ENCODE measurements at places on chromosomes 7 and 10.

DNA sequence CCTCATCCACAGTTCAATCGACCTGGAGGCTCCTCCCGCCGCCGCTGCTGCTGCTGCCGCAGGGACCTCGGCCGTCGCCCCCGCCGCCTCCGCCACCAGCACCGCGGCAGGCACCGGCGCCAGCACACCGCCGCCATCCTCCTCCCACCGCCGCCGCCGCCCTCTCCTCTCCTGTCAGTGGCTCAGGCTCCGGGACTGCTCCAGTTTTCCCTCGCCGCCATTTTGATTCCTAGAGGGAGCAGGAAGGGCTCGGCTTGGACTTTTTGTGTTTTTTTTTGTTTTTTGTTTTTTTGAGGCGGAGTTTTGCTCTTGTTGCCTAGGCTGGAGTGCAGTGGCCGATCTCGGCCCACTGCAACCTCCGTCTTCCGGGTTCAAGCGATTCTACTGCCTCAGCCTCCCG lies 3.0 kb upstream of the MCM10 start:
- H3K4me1 ChIP-seq, result peaks cover 4% of the 10 kb centered on the region
- H3K27ac ChIP-seq, result no peak overlapping the region
- H3K36me3 ChIP-seq, result no peaks in the 10 kb centered on the region
- DNase-seq, result no peak
- H3K4me3 ChIP-seq, result no peak overlapping the region
- H3K27me3 ChIP-seq, result no peaks in the 10 kb centered on the region

DNA sequence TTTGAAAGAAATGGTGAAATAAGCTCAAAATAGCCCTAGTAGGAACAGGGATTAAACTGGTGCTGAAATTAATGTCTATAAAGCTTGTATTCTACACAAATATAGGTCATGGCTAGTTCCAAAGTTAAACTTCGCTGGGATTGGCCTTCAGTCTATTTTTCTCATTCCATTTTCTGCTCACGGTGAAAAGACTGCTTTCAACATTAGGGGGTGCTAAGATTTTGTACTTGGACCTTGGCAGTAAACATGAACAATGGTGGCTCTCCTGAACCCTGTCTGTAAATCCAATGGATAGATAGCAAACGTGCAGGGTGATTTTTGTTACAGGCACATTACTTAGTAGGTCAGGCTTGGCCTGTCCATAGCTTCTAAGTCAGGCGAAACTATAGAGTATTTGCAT lies 36.0 kb upstream of the RSU1 start:
- no peaks in the 10 kb centered on the region for H3K4me1 ChIP-seq
- peak; percentile 28 for DNase-seq
- H3K4me3 ChIP-seq, result no peak overlapping the region
- no peak overlapping the region for H3K27ac ChIP-seq
- no peaks in the 10 kb centered on the region for H3K27me3 ChIP-seq

- H3K36me3 ChIP-seq, result no peaks in the 10 kb centered on the region
- no peaks in the 10 kb centered on the region for H3K27me3 ChIP-seq
- H3K4me1 ChIP-seq, result peaks cover 13% of the 10 kb centered on the region
- H3K27ac ChIP-seq, result peak overlapping the region; percentile 82
Observed at GRCh38 chr7:39733881-39734632, 110.7 kb downstream of the RALA start.

DNA sequence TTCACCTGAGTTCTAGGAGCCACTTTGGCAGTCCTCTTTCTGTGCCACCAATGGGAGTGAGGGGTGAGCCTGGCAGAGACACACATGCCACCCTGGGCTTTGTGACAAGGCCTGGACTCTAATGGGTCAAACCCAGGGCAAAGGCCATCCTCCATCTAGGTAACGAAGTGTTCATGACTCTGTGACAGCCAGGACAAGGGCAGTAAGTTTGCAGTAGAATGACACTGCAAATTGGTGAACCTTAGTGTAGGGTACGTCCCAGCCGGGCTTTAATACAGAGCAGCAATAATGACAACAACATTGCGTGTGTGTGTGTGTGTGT lies 43.3 kb downstream of the PAPSS2 start:
- H3K27me3 ChIP-seq, result no peaks in the 10 kb centered on the region
- no peak for DNase-seq
- H3K4me3 ChIP-seq, result no peak overlapping the region
- no peaks in the 10 kb centered on the region for H3K36me3 ChIP-seq
- no peaks in the 10 kb centered on the region for H3K4me1 ChIP-seq

DNA sequence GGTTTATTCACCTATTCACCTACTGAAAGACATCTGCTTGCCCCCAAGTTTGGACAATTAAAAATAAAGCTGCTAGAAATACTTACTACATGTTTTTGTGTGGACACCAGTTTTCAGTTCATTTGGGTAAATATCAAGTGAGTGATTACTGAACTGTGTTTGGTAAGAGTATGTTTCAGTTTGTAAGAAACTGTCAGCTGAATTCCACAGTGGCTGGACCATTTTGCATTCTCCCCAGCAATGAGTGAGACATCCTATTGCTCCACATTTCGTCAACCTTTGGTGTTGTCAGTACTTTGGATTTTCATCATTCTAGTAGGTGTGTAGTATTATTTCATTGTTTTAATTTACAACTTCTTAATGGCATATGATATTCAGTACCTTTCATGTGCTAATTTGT lies 17.4 kb upstream of the IKZF1 start:
- H3K4me1 ChIP-seq, result no peaks in the 10 kb centered on the region
- no peak overlapping the region for H3K4me3 ChIP-seq
- H3K27ac ChIP-seq, result no peak overlapping the region
- no peaks in the 10 kb centered on the region for H3K27me3 ChIP-seq
- DNase-seq, result no peak

DNA sequence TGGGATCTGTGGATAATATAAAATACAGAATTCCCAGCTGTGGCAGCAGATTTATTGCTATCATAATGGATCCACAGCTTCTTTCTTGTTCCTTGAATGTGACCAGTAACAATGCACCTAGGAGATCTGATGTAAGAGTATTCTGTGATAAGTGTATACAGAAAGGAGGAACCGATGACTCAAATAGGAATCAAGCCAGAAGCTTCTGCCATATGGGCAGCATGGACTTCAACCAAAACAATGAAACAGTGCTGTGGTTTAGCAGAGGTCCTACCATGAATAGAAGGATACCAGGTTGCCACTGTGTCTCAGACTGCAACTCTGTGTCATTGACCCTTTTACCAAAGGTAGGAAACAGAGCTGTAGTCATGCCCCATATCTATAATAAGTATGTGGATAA lies 81.8 kb downstream of the PTPRZ1 start:
- H3K4me1 ChIP-seq, result no peaks in the 10 kb centered on the region
- no peak overlapping the region for H3K27ac ChIP-seq
- no peaks in the 10 kb centered on the region for H3K27me3 ChIP-seq
- H3K36me3 ChIP-seq, result no peaks in the 10 kb centered on the region
- DNase-seq, result no peak

DNA sequence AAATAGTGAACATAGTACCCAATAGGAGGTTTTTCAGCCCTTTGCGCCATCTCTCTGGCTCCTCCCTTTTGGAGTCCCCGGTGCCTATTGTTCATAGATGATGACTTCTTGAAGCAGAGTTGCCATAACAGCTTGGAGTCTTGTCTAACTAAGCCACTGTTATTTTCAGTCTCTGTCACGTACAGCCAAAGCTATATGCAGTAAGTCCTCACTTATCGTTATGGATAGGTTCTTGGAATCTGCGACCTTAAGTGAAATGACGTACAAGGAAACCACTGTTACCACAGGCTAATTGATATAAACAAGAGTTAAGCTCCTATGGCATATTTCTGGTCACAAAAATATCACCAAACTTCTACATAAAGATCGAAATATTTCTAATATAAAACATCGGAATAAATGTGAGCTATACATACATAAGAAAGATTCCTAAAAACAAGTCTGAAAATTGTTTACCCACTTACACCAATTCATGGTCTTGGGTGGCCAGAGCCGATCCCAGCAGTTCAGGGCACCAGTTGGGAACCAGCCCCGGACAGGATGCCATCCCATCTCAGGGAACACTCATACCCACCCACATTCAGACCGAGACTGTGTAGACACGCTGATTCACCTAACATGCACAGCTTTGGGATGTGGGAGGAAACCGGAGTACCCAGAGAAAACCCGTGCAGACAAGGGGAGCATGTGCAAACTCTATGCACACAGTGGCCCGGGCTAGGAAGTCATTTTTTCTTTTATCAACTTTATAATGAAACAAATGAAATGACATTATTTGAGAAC lies 76.0 kb upstream of the PRPS1L1 start:
- no peaks in the 10 kb centered on the region for H3K36me3 ChIP-seq
- H3K4me3 ChIP-seq, result no peak overlapping the region
- no peaks in the 10 kb centered on the region for H3K27me3 ChIP-seq
- no peak overlapping the region for H3K27ac ChIP-seq
- no peaks in the 10 kb centered on the region for H3K4me1 ChIP-seq

DNA sequence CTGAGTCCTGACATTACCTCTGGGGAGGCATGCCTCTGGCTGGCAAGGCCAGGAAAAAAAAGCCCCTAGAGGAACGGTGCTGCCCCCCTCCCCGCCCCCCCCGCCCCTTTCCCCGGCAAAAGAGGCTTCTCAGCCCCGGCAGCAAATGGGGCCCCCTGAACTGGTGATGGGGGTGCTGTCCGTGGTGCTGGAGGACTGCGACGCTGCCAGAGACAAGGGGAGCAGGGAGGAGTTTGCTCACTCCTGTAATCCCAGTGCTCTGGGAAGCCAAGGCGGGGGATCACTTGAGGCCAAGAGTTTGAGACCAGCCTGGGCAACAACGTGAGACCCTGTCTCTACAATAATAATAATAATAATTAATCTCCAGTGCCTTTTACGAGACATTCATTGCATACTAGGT lies 23.7 kb downstream of the SRRM3 start:
- no peaks in the 10 kb centered on the region for H3K36me3 ChIP-seq
- no peaks in the 10 kb centered on the region for H3K4me1 ChIP-seq
- H3K4me3 ChIP-seq, result no peak overlapping the region
- H3K27ac ChIP-seq, result no peak overlapping the region
- DNase-seq, result peak; percentile 62

GRCh38 chr10:51907361-51907760 lies 208.0 kb upstream of the CSTF2T start:
- no peak overlapping the region for H3K4me3 ChIP-seq
- H3K36me3 ChIP-seq, result no peaks in the 10 kb centered on the region
- DNase-seq, result no peak
- H3K4me1 ChIP-seq, result peaks cover 1% of the 10 kb centered on the region
- H3K27ac ChIP-seq, result no peak overlapping the region

GRCh38 chr7:37672926-37673325 lies 10.6 kb upstream of the GPR141 start:
- H3K27ac ChIP-seq, result no peak overlapping the region
- H3K36me3 ChIP-seq, result no peaks in the 10 kb centered on the region
- H3K4me3 ChIP-seq, result no peak overlapping the region

GRCh38 chr10:7948371-7949000 lies 106.0 kb upstream of the GATA3 start:
- DNase-seq, result no peak
- H3K4me1 ChIP-seq, result peaks cover 3% of the 10 kb centered on the region
- no peak overlapping the region for H3K4me3 ChIP-seq
- no peak overlapping the region for H3K27ac ChIP-seq
- no peaks in the 10 kb centered on the region for H3K27me3 ChIP-seq
- H3K36me3 ChIP-seq, result no peaks in the 10 kb centered on the region

DNA sequence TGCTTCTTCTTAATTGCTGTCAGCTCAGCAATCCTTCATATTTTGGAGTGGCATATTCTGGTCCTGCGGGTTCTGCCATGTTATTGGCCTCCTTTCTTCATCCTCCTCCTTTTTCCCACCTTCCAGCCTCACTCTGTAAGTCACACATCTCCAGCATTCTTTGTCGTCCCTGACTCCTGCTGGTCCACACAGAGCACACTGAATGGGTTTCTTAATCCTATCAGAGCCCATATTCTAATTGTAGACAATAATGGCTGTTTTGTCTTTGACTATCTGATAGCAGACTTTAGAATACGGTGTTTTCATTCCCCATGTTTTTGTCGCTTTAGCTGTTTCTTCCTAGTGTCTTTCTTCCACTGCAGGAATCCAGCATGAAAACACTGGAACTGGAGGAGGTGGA lies 389.6 kb downstream of the REEP3 start:
- no peak overlapping the region for H3K4me3 ChIP-seq
- peak; percentile 57 for DNase-seq
- H3K27ac ChIP-seq, result no peak overlapping the region
- H3K27me3 ChIP-seq, result no peaks in the 10 kb centered on the region
- no peaks in the 10 kb centered on the region for H3K4me1 ChIP-seq

- H3K4me3 ChIP-seq, result no peak overlapping the region
Observed at GRCh38 chr7:55587687-55588378, 15.5 kb upstream of the VOPP1 start.

GRCh38 chr10:4646547-4646946 lies 179.5 kb upstream of the AKR1E2 start:
- no peaks in the 10 kb centered on the region for H3K27me3 ChIP-seq
- no peak overlapping the region for H3K27ac ChIP-seq
- no peak for DNase-seq

- H3K27me3 ChIP-seq, result no peaks in the 10 kb centered on the region
- H3K27ac ChIP-seq, result no peak overlapping the region
- no peaks in the 10 kb centered on the region for H3K36me3 ChIP-seq
- H3K4me3 ChIP-seq, result no peak overlapping the region
- no peak for DNase-seq
Observed at GRCh38 chr7:139106959-139107358, 2.6 kb downstream of the ZC3HAV1 start.

DNA sequence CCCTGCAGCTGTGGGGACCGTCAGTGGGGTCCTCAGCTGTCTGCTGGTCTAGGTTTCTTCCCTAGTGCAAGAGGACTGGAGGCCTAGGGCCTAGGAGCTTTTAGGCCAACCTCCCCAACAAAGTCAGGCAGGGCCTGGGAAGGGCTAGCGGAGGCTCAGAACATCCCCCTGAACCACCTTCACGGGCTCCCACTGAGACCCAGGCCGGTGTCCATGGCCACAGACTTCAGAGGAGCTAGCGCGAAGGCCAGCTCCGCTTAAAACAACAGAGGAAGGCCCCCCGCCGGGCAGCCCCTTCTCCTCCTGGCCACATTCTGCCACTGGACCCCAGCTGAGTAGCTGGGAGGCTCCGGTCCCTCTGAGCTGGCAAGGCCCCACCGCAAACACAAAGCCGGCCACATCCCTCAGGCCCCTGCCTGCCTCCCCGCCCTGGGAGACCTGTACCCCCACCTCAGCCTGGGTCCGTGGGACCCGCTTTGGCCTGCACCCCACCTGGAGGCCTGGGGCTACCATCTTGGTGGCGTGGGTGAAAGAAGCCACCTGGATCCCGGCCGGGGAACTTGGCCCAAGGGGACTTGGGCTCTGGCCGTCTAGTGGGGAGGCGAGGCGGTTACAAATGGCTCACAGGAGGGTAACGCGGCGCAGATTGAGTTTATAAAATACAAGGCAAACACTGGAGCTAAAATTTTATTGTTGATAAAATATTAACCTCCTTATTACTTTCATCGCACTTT lies 5.4 kb upstream of the UNCX start:
- peaks cover 60% of the 10 kb centered on the region for H3K27me3 ChIP-seq
- H3K27ac ChIP-seq, result no peak overlapping the region
- DNase-seq, result peak; percentile 37

GRCh38 chr10:88852327-88852726 lies 683 bp upstream of the ANKRD22 start:
- H3K36me3 ChIP-seq, result no peaks in the 10 kb centered on the region
- no peak for DNase-seq
- no peaks in the 10 kb centered on the region for H3K27me3 ChIP-seq

- no peaks in the 10 kb centered on the region for H3K4me1 ChIP-seq
- no peak overlapping the region for H3K4me3 ChIP-seq
- no peaks in the 10 kb centered on the region for H3K27me3 ChIP-seq
Observed at GRCh38 chr7:63093481-63093880, 905.2 kb upstream of the ZNF722 start.

GRCh38 chr7:879093-879492 lies 2.7 kb downstream of the GET4 start:
- no peak overlapping the region for H3K27ac ChIP-seq
- no peaks in the 10 kb centered on the region for H3K36me3 ChIP-seq
- H3K27me3 ChIP-seq, result no peaks in the 10 kb centered on the region

GRCh38 chr10:85545874-85546273 lies 820.7 kb downstream of the GRID1 start:
- no peaks in the 10 kb centered on the region for H3K36me3 ChIP-seq
- no peak overlapping the region for H3K4me3 ChIP-seq
- DNase-seq, result no peak
- H3K27me3 ChIP-seq, result no peaks in the 10 kb centered on the region

Data from mesendoderm (in vitro differentiated cells).